ENCODE measurements at places on chromosomes 1 and 21.

GRCh38 chr21:43781846-43782245, 5.7 kb upstream of the CSTB start:
- DNase-seq = no peak

DNA sequence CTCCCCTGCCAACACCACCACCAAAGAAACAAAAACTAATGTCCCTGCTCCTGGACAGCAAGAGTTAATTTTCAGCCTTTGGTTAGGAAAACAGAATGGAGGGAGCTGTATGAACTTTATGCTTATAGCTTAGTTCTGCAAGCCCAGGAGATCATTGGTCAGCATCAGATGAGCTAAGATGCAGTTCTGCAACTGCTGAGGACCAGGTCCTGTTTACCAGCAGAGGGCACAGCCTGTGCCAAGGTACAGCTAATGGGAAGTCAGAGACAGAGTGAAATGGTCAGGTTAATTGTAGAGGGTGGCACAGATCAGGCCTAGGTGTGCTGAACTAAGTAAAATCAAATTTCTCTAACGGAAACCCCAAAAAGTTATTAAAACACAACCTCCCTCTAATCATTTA, 161.3 kb downstream of the ROR1 start:
- DNase-seq = no peak

DNA sequence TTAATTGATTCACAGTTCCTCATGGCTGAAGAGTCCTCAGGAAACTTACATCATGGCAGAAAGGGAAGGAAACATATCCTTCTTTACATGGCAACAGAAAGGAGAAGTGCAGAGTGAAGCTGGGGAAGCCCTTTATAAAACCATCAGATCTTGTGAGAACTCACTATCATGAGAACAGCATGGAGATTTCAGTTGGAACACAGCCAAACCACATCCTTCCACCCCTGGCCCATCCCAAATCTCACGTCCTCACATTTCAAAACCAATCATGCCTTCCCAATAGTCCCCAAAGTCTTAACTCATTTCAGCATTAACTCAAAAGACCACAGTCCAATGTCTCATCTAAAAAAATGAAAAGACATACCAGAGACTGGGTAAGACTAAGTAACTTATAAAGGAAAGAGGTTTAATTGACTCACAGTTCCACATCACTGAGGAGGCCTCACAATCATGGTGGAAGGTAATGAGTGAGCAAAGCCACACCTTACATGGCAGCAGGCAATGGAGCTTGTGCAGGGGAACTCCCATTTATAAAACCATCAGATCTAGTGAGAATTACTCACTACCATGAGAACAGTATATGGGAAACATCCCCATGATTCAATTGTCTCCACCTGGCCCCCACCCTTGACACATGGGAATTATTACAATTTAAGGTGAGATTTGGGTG, 105.2 kb downstream of the MRPL39 start:
- DNase-seq = no peak

- DNase-seq = no peak
Measured at GRCh38 chr1:11320153-11320936, 47.3 kb downstream of the UBIAD1 start.

DNA sequence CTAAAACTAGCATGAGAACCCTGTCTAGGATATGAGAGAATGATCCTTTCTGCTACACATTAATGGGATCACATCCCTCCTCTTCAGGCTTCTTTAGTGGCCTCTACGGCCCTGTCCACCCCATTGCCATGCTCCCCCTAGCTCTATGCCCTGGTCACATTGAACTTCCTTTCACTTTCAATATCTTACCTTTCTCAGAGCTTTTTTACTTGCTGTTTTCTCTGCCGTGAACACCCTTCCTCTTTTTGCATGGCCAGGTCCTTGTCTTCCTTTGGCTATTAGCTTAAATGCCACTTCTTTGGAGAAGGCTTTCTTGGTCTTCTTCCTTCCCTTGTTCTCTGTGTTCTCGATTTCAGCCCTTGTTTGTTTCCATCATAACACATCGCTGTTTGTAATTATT, 97.4 kb downstream of the GIPC2 start:
- no peak for DNase-seq

- no peak for DNase-seq
Measured at GRCh38 chr1:114218361-114219171, 64.9 kb upstream of the SYT6 start.

Measured in T-helper 22 cell (primary cell).